Eye (tissue), 1 donor: ENCODE measurements at places on chromosomes 5 and 9.

DNA sequence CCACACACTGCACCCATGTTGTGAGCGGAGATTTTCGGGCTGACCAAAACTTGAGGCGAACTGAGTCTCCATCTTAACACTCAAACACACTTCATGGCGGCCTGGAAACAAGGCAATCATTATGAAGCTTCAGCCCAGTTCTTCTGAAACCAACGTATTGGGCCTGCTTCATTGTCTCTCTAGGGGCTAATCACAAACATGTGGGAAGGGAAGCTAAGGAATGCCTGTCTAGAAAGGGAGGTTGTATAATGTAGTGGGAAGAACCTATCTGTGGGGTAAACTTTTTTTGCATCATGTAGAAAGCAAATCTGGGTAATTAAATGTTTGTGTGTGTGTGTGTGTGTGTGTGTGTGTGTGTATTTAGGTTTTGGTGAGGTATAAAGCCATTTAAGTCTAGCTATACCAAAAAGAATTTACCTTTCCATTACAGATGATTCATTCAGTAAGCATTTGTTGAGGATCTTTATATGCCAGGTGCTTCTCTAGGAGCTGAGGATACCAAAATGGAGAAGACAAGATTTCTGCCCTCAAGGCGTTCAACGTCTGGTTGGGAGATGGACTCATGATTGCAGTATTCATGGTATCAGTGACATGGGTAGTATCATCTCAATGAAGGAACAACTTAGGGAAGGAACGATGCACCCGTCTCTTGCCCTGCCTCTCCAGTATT, 29.4 kb downstream of the SLC1A3 start:
- no peak for DNase-seq

DNA sequence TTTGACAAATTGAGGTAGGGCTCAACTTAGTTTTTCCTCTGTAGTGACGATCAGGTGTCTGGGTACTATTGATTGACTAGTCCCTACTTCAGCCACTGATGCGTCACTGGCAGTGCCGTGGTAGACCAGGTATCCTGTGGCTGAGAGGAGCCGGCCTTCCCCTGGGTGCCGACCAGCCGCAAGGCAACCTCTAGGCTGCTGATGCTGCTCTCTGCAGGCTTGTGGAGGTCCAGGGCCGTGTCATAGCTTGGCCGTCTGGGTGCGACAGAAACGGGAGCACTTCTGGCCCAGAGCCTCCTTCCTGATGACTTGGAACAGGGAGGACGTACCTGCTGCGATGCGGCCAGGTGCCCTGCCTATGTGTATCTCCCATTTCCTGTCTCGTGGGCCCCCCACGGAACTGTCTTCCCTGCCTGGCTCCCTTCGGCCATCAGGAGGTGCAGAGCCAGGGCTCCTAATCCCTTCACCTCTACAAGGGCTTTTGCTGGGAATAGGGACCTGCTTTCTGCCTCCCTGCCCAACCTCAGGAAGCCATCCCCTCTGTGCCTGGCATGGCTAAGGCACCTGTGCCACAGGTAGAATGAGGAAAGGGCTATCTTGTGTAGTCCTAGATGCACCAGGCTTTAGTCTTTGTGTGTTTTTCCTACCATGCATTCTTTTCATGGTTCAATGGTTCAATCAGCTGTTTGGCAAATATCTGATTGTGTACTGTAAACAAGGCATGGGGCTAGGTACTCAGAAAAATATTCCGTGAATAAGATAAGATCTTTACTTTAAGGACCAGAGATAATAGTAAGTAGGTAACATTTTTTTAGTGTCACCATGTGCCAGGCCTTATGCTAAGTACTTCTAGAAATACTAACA, 44.6 kb downstream of the MVB12B start:
- DNase-seq: no peak

- no peak for DNase-seq
These were observed 24.0 kb downstream of the HSPA4 start for GRCh38 chr5:133075572-133076536.

DNA sequence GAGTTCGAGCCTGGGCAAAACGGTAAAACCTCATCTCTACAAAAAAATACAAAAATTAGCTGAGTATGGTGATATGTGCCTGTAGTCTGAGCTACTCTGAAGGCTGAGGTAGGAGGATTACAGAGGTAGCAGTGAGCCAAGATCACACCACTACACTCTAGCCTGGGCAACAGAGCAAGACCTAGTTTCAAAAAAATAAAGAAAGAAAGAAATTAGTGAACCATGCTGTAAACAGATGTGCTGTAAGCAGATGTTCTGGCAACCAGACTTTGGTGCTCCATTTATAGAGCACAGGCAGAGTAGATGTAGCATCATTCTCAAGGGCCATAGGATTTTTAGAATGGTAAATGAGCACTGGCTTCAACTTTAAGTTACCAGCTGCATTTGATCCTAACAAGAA, 115.4 kb downstream of the ST8SIA4 start:
- no peak for DNase-seq

DNA sequence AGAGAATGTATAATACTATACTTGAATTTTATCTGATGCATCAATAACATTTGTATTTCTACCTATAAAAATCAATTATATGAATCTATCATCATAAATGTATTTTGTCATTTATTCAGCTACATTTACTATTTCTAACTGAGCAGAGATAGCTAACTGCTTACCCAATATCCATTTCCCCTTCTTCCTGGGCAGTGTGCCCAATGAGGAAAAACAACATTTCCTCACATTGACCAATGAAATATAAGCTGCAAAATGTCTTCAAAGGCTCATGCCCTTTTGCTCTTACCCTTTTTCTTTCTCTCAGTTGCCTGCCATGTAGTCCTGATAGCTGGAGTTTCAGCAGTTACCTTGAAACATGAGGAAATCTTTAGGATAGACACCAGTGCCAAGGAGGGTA, 385.8 kb upstream of the PCSK5 start:
- no peak for DNase-seq

DNA sequence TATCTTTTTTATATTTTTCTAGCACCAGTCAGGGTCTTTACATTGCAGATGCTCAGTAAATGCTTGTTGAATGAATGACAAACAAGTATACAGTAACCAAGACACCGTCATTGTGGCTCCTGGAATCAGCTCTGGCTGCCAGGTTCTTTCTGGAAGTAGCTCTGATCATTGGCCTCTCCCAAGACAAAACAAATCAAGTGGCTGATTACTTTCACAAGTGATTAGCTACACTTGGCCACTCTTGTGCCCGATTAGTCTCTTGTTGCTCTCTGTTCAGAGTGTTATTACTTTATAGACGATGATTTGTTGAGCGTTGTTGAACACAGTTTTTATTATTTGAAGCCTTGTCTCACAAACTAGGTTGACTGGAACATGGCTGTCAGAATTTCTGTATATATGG, 119.6 kb upstream of the TLX3 start:
- peak; percentile 37 for DNase-seq

GRCh38 chr5:13234-13633, 78.7 kb upstream of the PLEKHG4B start:
- DNase-seq: no peak

DNA sequence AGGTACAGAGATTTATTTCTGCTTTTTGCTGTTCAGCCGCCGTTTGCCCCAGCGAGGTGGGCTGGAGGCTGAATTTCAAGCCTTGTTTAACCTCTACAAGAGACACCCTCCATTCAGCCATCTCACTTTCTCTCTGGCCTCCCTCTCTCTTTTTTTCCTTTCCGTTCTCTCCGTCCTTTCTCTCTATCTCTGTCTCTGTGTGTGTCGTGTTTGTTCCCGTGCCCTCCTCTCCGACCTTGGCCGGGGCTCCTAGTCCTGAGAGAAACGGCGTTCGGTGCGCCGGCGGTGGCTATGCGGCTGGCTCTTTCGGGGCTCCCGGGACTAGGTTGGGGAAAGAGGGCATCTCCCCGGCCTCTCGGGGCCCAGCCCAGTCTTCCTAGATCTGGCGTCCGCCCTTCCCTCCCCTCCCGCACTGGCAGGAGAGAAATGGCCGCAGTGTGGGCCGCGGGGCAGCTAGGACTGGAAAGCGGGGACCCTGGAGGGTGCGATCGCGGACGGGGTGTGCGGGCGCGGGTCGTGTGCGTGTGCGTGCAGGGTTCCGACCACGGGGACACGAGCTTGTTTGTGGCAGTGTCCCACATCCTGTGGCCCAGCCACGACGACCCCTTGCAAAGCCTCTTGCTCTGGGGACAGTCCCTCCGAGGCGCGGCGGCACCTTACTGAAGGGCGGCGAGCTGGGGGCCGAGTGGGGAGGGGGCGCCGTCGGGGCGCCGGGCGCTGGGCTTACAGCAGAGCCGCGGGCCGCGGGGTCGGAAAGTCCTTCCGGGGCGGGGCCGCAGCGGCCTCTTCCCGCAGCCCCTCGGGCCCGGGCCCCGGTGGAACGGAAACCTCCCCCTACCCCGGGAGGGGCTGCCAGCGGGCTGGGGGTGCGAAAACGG, 5.7 kb downstream of the LHX2 start:
- peak; percentile 80 for DNase-seq

GRCh38 chr9:70390933-70391341, 23.5 kb downstream of the KLF9 start:
- DNase-seq: no peak

- DNase-seq: no peak
These were observed 3.9 kb downstream of the EGFL7 start for GRCh38 chr9:136666372-136667213.

GRCh38 chr9:119836036-119836435, 466.8 kb upstream of the BRINP1 start:
- DNase-seq: peak; percentile 11

DNA sequence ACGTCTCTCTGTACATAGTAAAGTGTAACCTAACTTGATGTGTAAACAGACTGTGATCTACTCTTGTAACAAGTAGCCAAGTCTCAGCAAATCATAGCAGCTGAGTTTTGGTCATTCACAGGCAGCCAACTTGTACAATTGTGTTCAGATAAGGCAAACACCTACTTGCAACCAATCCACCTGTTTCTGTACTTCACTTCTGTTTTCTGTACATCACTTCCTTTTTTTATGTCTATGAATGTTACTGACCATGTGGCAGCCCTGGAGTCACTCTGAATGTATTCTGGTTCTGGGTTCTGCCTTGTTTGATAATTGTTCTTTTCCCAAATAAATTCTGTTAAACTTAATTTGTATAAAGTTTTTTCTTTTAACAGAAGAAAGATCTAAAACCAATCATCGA, 26.0 kb downstream of the RLN2 start:
- DNase-seq: no peak

GRCh38 chr9:94887721-94888120, 161.2 kb downstream of the AOPEP start:
- no peak for DNase-seq

- DNase-seq: no peak
These were observed 15.8 kb downstream of the C1QTNF2 start for GRCh38 chr5:160354666-160355065.

DNA sequence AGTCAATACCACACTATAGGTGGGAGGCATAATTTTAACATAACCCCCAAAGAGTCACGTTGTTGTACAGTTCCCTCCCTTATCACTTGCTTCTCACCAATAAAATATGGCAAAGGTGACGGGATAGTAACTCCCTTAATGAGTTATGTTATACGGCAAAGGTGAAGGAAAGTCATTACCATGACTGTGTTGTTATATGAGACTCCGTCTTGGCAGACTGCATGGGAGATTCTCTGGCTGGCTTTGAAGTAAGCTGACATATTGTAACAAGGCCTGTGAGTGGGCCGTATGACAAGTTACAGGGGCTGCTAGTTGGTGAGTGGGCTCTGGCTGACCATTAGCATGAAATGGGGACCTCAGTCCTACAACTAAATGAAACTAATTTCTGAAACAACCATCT, 366.4 kb upstream of the FTMT start:
- no peak for DNase-seq

- DNase-seq: no peak
These were observed 250.5 kb downstream of the NR2F1-AS1 start for GRCh38 chr5:93330506-93330905.

- DNase-seq: peak; percentile 89
These were observed at the start of gene EPB41L4A for GRCh38 chr5:112419164-112419985. TSS of gene EPB41L4A (minus strand) at chr5:112419277. CDS start at chr5:112419039, 238 bp downstream.

GRCh38 chr5:132557478-132558172, 848 bp downstream of the RAD50 start:
- no peak for DNase-seq

DNA sequence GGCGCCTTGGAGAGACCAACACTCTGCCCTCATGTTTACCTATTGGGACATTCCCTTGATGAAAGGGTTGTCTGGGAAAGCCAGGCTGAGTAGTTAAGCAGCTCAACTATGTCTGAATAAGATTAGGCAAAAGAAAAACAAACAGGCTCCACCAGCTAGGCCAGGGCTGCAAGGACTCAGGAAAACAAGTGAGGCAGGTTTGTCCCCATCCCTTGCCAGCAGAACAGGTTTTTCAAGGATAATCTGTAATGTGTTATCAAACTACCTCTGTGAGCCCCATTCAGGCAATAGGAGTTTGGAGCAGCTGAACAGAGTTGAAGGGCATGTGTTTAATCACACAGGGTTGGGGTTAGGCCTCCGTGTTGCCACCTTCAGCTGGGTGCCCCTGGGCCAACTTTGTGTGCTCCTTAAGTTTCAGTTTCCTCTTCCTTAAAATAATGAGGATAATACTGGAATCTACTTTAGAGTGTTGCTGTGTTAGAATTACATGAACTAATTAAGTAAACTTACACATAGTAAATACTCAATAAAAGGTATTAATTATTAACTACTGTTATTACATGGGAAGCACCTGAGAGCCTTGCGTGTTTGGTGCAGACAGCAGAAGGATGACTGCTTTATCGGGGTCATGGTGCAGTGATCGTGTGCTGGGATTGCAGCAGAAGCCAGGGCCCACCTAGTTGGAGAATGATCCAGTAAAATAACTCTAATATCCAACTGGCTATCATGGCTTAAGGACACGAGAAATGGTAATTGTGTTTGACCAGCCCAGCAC, 72.1 kb upstream of the ATP10B start:
- peak; percentile 40 for DNase-seq

DNA sequence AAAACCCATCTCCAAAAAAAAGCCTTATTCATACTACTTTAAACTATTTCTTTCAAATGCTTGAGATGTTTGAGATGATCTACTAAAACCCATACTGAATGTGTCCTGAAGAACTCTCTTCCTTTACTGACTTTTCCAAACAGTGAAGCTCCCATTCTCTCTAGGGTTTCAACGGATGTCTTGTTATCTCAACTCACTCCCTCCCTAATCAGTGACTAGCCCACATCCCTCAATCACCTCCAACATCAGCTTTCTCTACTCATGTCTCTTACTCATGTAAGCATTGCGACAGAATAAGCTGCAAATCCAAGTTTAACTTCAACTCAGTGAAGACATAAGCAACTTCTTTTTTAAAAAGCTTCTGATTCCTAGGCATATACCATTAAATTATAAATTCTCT, 42.1 kb downstream of the WDR41 start:
- no peak for DNase-seq

DNA sequence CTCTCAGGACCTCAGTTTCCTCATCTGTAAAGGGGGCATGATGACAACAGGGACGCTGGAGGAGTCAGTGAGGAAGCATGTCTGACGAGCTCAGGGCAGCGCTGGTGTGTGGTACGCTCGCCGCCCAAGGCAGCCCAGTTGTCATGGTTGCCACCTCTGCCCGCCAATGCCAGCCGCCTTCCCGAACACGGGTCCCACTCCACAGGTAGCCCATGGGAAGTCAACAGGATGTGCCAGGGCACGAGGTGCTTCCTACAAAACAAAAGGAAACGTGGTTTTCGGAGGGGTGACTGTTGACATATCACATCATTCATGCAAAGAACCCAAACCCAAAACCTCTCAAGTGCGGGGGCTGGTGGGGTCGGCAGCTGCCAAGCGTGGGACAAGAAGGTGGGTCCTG, 58.1 kb downstream of the NEK6 start:
- DNase-seq: no peak
